ENCODE measurements at places on chromosomes 4 and X. TPM values are rescaled to one million over a fixed set of nuclear protein-coding genes. Genes with fewer than 3 reads are reported as not detected.

GRCh38 chr4:146134761-146135445, 40.6 kb upstream of the LSM6 start:
- no peak for DNase-seq
- H3K4me1 ChIP-seq, result no peaks in the 10 kb centered on the region
- no peaks in the 10 kb centered on the region for H3K36me3 ChIP-seq
- H3K27me3 ChIP-seq, result peaks cover 6% of the 10 kb centered on the region

DNA sequence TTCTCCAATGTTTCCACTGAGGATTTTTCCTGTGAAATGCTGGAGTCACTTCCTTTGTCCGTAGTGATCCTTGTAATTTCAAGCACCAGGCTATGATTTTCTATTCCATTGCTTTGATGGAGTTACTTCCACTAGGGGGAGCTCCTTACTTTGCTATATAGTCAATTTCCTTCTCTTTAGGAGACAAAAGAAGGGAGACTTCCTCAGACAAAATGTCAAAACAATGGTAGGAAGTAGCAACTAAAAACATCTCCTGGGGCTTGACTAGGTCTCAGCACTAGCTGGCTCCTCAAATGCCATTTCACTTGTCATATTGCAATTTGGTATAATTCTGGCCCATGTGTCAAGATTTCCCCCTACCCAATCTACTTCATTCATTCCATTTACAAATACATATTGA, 24.1 kb downstream of the ZCCHC12 start:
- no peaks in the 10 kb centered on the region for H3K4me1 ChIP-seq
- H3K27me3 ChIP-seq, result no peaks in the 10 kb centered on the region
- H3K4me3 ChIP-seq, result no peak overlapping the region
- no peak for DNase-seq
- H3K36me3 ChIP-seq, result no peaks in the 10 kb centered on the region
- no peak overlapping the region for H3K27ac ChIP-seq

- no peaks in the 10 kb centered on the region for H3K4me1 ChIP-seq
- H3K36me3 ChIP-seq, result no peaks in the 10 kb centered on the region
- no peak for DNase-seq
- H3K27me3 ChIP-seq, result no peaks in the 10 kb centered on the region
- H3K27ac ChIP-seq, result no peak overlapping the region
- H3K4me3 ChIP-seq, result no peak overlapping the region
Observed at GRCh38 chr4:111775556-111776297, 369.5 kb upstream of the FAM241A start.

GRCh38 chrX:39857780-39858179, 240.0 kb downstream of the BCOR start:
- H3K27me3 ChIP-seq, result no peaks in the 10 kb centered on the region
- no peak for DNase-seq
- H3K4me1 ChIP-seq, result peaks cover 64% of the 10 kb centered on the region
- H3K36me3 ChIP-seq, result no peaks in the 10 kb centered on the region
- H3K4me3 ChIP-seq, result no peak overlapping the region

DNA sequence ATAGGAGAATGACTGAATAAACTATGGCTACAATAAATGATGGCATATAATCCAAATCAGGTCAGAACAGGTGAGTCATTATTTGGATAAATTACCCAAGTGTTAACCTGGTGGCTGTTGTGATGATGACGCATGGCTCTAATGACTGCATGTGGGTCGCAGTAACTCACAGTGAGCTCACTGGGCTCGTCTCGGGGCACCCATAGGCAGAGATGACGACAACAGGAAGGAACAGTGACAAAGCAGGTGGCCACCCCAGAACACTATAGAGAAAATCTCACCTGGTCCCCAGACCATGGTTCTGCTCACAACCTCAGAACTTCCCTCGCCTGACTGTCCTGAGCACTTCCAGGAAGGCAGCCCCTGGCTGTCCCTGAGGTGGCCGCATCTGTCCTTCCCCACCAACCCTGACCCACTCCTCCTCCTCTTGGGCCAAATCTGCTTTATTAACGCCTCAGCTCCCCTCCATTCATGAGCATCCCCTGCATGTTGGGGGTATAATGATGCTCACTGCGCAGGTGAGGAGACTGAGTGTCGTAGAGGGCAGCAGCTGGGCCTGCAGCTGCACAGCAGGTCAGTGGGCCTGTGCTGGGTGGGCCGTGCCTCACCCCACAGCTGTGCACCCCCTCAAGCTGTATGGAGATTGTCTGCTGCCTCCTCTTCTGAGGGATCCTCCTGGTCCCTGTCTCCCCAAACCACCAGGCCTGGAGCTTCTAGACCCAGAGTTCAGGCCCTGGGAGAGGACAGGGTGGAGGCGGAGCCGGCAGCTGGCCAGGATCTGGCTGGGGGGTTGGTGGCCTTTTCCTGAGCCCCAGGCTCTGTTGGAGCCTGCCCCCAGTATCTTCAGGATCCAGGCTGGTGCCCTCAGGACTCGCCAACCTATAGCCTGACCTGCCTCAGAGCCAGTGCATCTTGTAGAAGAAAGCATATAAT, 30.9 kb upstream of the FAM156A start:
- no peak overlapping the region for H3K27ac ChIP-seq
- peaks cover 16% of the 10 kb centered on the region for H3K4me1 ChIP-seq
- DNase-seq, result no peak
- H3K36me3 ChIP-seq, result no peaks in the 10 kb centered on the region
- H3K4me3 ChIP-seq, result no peak overlapping the region
- H3K27me3 ChIP-seq, result no peaks in the 10 kb centered on the region

DNA sequence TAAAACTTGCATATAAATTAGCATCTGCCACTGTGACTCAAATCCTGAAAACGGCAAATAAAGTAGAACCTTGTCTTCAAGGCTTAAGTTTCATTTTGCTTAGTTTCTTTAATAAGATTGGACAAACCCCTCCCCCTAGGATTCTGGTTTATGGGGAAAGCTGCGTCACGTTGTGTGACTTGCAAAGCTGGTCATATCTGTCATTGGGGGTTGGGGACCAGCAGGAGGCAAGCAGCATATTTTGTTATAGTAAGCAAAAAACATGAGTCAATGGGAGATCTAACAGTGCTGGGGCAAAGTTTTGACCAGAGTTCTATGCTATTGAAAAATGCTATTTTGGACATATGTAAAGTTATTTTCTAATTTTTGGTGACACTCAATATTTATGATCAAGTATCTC, 407.3 kb downstream of the PCDH18 start:
- DNase-seq, result no peak
- no peak overlapping the region for H3K4me3 ChIP-seq
- no peaks in the 10 kb centered on the region for H3K27me3 ChIP-seq
- no peaks in the 10 kb centered on the region for H3K36me3 ChIP-seq

DNA sequence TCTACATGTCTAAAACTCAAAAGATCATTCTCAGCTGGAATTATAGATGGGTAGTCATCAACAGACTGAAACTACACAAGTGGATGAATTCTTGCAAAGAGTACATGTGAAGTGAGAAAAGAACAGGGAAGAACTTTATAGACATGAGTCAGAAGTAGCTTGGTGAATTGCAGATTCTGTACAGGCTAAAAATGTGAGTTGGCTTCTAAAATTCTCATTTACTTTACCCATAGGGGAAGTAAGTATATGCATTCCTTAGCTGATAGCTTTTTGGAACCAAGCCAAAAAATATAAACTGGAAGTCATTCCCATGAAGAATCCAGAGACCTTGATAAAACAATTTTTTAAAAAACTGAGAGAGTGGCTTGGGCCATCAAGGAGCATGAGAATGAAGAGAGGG, 584.2 kb upstream of the FTHL17 start:
- H3K36me3 ChIP-seq, result no peaks in the 10 kb centered on the region
- no peak for DNase-seq
- no peaks in the 10 kb centered on the region for H3K27me3 ChIP-seq
- H3K4me1 ChIP-seq, result no peaks in the 10 kb centered on the region
- H3K27ac ChIP-seq, result no peak overlapping the region

GRCh38 chrX:123408821-123409737, 225.0 kb downstream of the GRIA3 start:
- H3K27me3 ChIP-seq, result no peaks in the 10 kb centered on the region
- no peak overlapping the region for H3K27ac ChIP-seq
- H3K36me3 ChIP-seq, result no peaks in the 10 kb centered on the region

DNA sequence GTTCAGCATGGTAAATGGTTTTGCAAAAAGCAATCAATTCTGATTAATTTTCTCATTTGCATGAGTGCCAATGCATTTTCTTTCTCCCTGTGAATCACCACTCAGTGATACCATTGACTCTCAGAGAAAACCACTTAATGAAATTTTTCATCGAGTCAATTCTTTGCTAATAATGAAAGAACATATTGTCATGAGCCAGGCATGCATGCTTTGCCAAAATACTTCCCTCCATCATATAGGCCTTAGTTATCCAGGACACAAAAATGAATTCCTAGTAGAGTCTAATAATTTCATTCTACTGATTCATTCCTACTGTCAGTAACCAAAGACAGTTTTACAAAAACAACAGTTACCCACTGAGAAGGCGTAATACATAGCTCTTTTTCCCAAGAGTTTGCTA, 680.0 kb downstream of the TRIML1 start:
- H3K27me3 ChIP-seq, result no peaks in the 10 kb centered on the region
- no peak overlapping the region for H3K27ac ChIP-seq
- no peaks in the 10 kb centered on the region for H3K4me1 ChIP-seq
- H3K4me3 ChIP-seq, result no peak overlapping the region

GRCh38 chr4:85495621-85496020, 20.7 kb downstream of the ARHGAP24 start:
- DNase-seq, result no peak
- no peaks in the 10 kb centered on the region for H3K4me1 ChIP-seq
- no peak overlapping the region for H3K27ac ChIP-seq
- H3K36me3 ChIP-seq, result no peaks in the 10 kb centered on the region
- no peaks in the 10 kb centered on the region for H3K27me3 ChIP-seq
- H3K4me3 ChIP-seq, result no peak overlapping the region

GRCh38 chr4:159003420-159004253, 99.2 kb upstream of the RAPGEF2 start:
- no peaks in the 10 kb centered on the region for H3K36me3 ChIP-seq
- H3K27ac ChIP-seq, result no peak overlapping the region
- no peaks in the 10 kb centered on the region for H3K27me3 ChIP-seq
- no peak for DNase-seq
- no peak overlapping the region for H3K4me3 ChIP-seq
- no peaks in the 10 kb centered on the region for H3K4me1 ChIP-seq

GRCh38 chrX:17635231-17635630, 102.1 kb upstream of the SCML1 start:
- DNase-seq, result no peak
- H3K27me3 ChIP-seq, result no peaks in the 10 kb centered on the region

- no peaks in the 10 kb centered on the region for H3K27me3 ChIP-seq
- H3K4me3 ChIP-seq, result peak within 1 kb of the TSS; percentile 73
- H3K36me3 ChIP-seq, result no peaks in the 10 kb centered on the region
- no peak for DNase-seq
- H3K4me1 ChIP-seq, result peaks cover 36% of the 10 kb centered on the region
Observed at GRCh38 chr4:76305971-76306881, at the start of gene STBD1. Gene STBD1, plus strand, starts transcription at chr4:76306733. Its CDS starts 37 bp downstream, at chr4:76306770.

GRCh38 chr4:88690355-88690754, 7.3 kb downstream of the NAP1L5 start:
- no peak overlapping the region for H3K27ac ChIP-seq
- DNase-seq, result no peak
- no peaks in the 10 kb centered on the region for H3K27me3 ChIP-seq
- no peak overlapping the region for H3K4me3 ChIP-seq
- no peaks in the 10 kb centered on the region for H3K4me1 ChIP-seq

- H3K27ac ChIP-seq, result no peak overlapping the region
- H3K36me3 ChIP-seq, result no peaks in the 10 kb centered on the region
- no peak overlapping the region for H3K4me3 ChIP-seq
- H3K4me1 ChIP-seq, result no peaks in the 10 kb centered on the region
- H3K27me3 ChIP-seq, result no peaks in the 10 kb centered on the region
Observed at GRCh38 chr4:100461807-100462605, 55.8 kb downstream of the EMCN start.

DNA sequence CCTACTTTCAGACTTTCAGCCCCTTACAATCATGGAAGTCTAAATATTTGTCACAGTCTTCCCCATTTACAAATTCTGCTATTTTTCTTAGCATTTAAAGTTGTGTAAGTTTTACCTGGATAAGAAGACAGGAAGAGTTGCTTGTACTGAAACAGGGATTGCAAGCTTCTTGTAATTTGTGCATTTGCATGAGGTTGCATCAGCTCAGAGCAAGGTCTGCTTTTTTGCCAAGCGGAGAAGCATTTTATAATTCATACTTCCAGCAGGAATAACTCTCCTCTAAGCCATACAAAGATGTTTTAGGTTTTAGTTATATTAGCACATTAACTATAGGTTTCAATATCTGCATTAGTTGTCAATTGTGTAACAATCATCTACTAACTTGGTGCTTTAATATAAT, 922.0 kb upstream of the PABPC4L start:
- no peaks in the 10 kb centered on the region for H3K4me1 ChIP-seq
- H3K27ac ChIP-seq, result no peak overlapping the region
- no peak overlapping the region for H3K4me3 ChIP-seq
- H3K36me3 ChIP-seq, result no peaks in the 10 kb centered on the region

DNA sequence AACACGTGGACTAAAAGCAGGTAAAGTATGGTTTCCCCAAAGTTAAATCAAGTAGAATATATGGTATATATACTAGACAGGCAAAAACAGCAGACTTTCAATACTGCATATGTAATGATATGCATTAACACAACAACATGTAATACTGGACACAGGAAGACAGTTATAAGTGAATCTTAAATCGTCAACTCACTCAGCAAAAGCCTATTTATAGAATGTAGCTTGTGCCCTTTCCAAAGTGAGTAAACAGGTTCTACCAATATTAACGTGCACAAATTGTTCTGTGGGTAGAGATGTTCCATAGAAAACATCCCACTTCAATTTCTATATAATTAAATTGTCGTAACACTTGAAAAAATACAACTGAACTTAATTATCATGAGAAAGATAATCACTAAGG, 30.6 kb downstream of the FAM241A start:
- H3K27me3 ChIP-seq, result no peaks in the 10 kb centered on the region
- no peaks in the 10 kb centered on the region for H3K4me1 ChIP-seq
- H3K27ac ChIP-seq, result no peak overlapping the region
- DNase-seq, result no peak

DNA sequence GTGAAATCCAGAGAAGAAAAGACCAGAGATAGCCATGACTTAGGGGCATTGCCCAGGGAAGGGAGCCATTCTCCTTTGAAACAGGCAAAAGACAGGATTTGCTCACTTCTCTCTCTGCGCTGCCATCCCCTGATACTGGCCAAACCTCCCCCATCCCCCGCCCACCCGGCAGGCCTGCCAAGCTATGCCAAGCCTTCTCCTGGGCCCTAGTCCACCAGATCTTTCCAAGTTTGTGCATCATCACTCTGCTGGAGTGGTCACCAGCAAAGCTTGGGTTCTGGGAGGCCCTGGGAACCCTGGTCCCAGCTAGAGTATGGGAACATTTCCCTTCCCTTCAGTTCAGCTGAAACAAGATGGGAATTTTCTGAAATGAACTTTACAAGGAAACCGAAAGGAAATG, 18.4 kb downstream of the EFNB1 start:
- H3K27ac ChIP-seq, result no peak overlapping the region
- H3K36me3 ChIP-seq, result no peaks in the 10 kb centered on the region
- no peaks in the 10 kb centered on the region for H3K27me3 ChIP-seq
- no peak for DNase-seq

CACNA1F gene
- 1.2 TPM for total RNA-seq

SMIM10L2A gene
- 1.1 TPM for total RNA-seq

F9 gene
- not detected for total RNA-seq

SHOX gene
- not detected for total RNA-seq

PAGE1 gene
- total RNA-seq, result not detected

MAGEA4 gene
- total RNA-seq, result not detected

ARHGAP6 gene
- total RNA-seq, result not detected

SAGE1 gene
- not detected for total RNA-seq

HAND2 gene
- not detected for total RNA-seq

TEX11 gene
- total RNA-seq, result not detected

GATA1 gene
- not detected for total RNA-seq

LRRC66 gene
- 0.11 TPM for total RNA-seq

TMEM144 gene
- 0.45 TPM for total RNA-seq

GPR50 gene
- total RNA-seq, result not detected

CT45A10 gene
- not detected for total RNA-seq

SYTL5 gene
- not detected for total RNA-seq

Measured in CD4-positive, alpha-beta T cell (primary cell).